Activated T-helper 17 cell treated with anti-CD3 and anti-CD28 coated beads, Interleukin-2, amount 50 U/mL, for 72 hours (primary cell): ENCODE measurements at places on chromosomes 7 and 10. TPM values are rescaled to one million over a fixed set of nuclear protein-coding genes. Genes with fewer than 3 reads are reported as not detected.
A peak's percentile ranks its signal among the peaks of the same experiment; 100 is the strongest.

DNA sequence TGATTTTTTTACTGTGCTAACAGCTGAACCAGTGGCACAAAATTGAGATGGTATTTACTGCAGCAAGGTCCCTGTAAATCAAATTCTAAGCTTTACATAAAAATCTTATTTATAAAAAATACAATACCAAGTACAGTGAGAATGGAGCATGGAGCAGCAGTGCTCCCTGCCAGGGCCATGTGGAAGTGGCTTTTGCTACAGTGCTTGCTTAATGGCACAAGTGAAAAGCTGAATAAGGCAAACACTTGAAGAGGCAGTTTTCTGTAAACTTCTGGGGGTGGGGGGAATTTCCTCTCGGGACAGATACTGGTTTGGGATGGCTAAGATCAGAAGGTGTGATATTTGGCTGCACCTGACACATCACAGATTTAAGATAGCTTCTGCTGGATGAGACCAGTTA is 27.5 kb downstream of the AP3M1 start:
- ATAC-seq, result no peak

- no peak for ATAC-seq
These were observed 15.9 kb downstream of the RNF133 start for GRCh38 chr7:122682815-122683550.

GRCh38 chr7:135317676-135318325 is 84.2 kb downstream of the STRA8 start:
- no peak for ATAC-seq

GRCh38 chr7:143217806-143218205 is 4.0 kb upstream of the TAS2R40 start:
- no peak for ATAC-seq

DNA sequence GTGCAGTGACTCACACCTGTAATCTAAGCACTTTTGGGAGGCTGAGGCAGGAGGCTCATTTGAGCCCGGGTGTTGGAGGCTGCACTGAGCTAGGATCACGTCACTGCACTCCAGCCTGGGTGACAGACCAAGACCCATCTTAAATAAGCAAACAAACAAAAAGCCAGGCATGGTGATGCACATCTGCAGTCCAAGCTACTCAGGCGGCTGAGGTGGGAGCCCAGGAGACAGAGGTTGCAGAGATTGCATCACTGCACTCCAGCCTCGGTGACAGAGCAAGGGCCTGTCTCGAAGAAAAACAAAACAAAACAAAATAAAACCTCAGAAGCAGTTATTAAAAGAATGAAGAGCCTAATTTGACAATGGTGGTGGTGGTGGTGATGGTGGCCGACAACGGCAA is 132.5 kb downstream of the PARD3 start:
- ATAC-seq, result no peak

DNA sequence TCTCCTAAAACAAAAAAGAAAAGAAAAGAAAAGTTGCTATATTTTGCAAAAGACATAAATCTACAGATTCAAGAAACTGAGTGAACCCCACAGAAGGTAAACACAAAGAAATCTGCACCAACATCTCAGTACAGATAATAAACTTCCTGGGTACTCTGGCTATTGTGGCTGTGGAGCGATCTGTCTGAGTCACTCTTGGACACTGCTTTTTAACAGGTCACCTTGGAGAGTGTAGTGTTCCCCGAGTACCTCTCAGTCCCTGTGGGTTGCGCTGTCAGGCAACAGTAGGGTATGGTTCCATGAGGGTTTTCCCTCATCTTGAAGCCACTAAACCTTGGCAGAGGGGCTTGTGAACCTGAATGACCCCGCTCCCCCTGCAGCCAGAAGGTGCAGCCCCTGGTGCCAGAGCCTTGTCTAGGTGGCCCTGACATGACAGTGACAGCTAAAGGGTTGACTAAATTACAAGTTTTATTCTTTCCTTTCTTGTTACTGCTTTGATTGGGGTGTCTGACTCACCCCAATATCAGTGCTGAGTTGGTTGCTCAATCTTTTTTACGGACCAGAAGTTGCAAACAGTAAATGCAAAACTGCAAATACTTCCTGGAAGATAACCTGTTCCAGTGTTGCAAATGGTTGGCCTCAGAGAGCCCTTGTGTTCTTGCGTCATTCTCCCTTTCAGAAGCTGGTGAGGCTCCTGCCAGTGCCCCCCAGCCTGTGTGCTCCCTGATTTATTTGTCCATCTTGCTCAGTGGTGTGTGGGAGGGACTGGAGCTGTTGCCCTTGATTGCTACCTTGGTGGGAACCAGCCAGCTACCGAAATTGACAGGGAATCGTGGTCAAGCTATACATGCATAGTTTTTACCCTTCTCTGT is 30.6 kb downstream of the POR start:
- peak; percentile 42 for ATAC-seq

Gene PIK3AP1
- total RNA-seq, result 4.3 TPM

Gene MEST
- total RNA-seq, result 0.99 TPM

Gene OR13A1
- total RNA-seq, result not detected

Gene PLCE1
- total RNA-seq, result 0.09 TPM

Gene CYP3A5
- total RNA-seq, result 0.15 TPM
